Activated T-helper 17 cell treated with anti-CD3 and anti-CD28 coated beads, Interleukin-2, amount 50 U/mL, for 72 hours (primary cell): ENCODE measurements at places on chromosomes 7 and 10. TPM values are rescaled to one million over a fixed set of nuclear protein-coding genes. Genes with fewer than 3 reads are reported as not detected.

Gene DPCD
- 19.2 TPM for total RNA-seq

- ATAC-seq, result no peak
Measured at GRCh38 chr7:148303295-148304082, 287.1 kb upstream of the C7orf33 start.

GRCh38 chr7:107768263-107768662 is 24.3 kb downstream of the CBLL1 start:
- peak; percentile 65 for ATAC-seq

DNA sequence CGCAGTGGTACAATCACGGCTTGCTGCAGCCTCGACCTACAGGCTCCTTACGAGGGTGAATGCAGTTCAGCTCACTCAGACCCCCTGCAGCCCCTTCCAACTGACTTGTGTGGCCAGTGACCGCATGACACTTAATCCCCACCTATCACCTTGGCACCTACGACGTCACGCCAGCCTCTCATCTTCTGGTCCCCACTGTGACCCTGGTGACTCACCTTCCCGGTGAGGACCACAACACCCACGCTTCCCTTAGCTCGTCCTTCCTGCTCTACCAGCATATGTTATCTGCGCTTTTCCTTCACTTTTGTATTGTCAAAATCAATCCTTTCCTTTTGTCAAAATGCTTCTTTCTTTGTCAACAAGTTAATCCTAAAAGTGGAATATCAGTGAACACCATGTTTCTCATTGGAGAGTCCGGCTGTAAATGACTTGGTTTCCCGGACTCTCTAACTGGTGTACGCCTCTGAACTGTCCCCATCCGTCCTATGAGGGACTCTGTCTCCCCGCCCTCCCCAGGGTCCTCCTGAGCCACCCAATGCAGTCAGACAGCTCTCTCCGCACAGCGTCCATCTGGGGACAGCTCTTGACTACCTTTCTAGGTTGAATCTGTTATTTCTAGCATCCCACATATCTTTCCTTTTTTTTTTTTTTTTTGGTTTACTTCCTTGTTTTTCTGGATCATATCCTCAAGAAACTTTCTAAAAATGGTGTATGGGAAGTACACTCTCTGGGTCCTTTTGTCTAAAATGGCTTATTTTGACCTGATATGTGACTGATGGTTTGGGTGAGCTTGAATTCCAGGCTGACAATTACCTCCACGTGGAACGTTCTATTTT is 37.3 kb downstream of the CFAP46 start:
- peak; percentile 95 for ATAC-seq

- ATAC-seq, result no peak
Measured at GRCh38 chr10:26887611-26888215, 27.0 kb upstream of the ABI1 start.

GRCh38 chr10:101831169-101831811 is 12.3 kb downstream of the KCNIP2 start:
- no peak for ATAC-seq

DNA sequence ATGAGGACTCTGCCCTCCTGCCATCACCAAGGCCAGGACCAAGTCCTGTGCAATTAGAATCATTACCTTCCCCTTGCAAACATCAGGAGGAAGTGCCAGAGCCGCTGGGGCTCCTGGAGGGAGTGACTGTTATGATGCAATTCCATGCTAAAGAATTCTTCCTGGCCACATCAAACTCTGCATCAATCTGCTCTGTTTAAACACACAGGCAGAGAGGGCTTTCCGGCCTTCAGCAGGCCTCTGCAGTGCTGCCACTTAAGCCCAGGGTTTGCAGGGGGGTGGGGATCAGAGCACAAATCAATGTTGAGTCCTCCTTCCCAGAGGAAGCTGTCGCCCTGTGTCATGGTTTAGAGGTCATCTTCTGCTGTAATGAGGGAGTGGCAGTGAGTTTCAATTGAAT is 58.1 kb downstream of the CTBP2 start:
- no peak for ATAC-seq

DNA sequence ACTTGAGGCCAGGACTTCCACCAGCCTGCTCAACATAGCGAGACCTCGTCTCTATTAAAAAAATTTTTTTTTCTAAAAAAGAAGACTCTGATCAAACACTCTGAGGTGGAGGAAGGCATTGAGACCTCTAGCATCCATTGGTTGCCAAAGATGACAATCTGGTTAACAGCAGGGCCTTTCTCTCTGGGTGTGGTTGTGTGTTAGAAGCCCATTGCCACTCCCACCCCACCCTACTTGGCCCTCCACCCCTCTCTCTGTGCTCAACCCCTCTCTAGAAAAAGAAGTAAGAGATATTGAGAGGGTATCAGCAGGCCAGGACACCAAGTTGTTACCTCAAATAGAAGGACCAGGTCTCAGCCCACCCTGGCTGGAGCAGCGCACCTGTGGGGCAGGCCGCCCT is 57.4 kb upstream of the MXI1 start:
- ATAC-seq, result no peak

DNA sequence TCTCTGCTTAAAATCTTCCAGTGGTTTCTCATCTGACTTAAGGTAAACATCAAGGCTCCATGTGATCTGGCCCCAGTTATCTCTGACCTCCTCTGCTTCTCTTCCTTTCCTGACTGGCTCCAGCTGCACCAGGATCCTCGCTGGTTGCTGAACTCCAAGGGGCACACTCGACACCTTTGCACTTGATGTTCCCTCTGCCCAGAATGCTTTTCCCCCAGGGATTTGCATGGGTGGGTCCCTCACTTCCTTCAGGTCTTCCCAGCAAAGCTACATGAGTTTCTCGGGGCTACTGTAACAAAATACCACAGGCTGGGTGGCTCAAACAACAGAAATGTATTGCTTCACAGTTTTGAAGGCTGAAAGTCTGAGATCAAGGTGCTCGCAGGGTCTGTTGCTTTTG is 166.0 kb upstream of the CDCA7L start:
- ATAC-seq, result no peak

DNA sequence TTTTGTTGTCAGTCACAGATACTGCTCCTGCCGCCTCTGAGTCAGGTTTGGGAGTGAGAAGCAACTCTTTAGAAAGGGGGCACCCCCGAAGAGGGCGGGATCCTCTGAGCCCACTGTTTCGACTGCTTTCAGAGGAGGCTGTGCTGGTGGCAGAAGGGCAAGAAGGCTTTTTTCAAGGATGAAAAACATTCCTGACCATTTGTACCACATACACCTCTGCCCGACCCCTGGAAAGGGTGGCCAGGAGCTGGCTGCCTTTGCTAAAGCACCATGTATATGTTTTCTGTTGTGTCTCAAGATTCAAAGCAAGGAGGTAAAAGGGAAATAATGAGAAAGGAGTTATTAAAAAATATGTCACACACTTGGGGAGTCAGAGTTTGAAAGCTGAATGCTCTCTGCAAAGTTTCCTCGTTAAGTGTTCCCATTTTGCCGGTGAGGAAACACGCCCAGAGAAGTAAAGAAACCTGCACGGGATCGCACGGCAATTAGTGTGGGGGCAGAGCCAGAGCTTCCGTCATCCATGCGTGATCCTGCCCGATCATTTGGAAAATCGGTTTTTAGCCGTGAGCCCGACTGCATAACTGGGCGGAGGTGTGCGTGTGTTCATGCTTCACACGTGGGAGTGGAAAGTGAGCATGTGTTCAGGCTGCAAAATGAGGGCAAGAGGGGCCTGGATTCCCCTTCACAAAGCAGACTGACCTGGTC is 163.2 kb downstream of the ADAM12 start:
- no peak for ATAC-seq
